Nucleus accumbens (tissue), 56 donors: ENCODE measurements at places on chromosomes 4 and X.

DNA sequence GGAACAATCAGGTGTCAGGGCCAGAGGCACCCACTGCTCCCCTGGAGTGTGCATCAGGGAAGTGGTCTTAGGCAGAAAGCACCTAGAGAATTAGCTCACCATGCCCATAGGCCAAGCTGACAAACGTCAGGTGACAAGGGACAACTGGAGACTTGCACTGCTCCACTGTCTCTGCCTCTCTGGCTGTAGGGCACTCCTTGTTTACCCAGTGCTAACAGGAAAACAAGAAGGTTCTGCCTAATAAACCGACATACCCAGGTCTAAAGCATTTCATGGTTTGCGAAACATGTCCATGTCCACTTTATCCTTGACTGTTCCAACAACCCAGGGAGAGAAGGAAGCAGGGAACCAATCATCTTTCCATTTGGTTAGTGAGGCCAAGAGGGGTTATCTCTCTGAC is 92.5 kb upstream of the MAMLD1 start:
- DNase-seq = no peak

GRCh38 chrX:100098660-100099375 is 311.3 kb downstream of the PCDH19 start:
- DNase-seq = no peak

DNA sequence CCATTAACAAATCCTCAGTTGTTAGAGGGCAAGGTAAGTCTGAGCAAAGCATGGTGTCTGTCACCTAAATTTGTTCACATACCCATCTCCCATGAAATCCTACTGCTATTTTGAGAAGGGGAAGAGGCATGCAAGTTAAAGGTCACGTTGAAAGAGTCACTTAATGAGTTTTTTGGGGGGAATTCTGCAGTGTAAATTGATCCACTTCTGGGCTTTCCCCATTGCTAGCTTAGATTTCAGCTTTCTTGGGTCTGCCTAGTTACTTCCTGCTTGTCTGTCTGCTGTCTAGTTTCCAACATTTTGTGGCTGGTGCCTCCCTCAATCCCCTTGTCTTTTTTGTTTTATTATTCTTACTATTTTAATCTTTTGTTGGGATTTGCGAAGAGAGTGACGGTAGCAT is 32.0 kb downstream of the CEP135 start:
- no peak for DNase-seq

GRCh38 chr4:6768539-6768905 is 14.0 kb upstream of the KIAA0232 start:
- no peak for DNase-seq

DNA sequence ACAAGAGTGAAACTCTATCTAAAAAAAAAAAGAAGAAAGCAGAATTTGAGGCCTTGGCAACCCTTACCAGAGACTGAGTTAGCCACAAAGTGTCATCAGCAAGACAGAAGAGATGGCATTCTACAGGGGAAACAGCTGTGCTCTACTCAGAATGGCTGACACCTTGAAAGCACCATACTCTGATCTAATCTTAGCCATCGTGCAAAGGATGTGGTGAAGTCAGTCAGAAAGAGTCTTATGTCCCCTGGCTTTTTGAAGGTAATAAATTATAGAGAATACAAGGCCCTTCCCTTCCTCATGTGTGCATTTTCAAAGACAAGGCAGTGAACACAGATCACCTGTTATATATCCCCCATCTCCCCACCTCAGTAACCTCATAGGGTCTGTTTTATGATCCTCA is 13.2 kb downstream of the CLNK start:
- DNase-seq = no peak

DNA sequence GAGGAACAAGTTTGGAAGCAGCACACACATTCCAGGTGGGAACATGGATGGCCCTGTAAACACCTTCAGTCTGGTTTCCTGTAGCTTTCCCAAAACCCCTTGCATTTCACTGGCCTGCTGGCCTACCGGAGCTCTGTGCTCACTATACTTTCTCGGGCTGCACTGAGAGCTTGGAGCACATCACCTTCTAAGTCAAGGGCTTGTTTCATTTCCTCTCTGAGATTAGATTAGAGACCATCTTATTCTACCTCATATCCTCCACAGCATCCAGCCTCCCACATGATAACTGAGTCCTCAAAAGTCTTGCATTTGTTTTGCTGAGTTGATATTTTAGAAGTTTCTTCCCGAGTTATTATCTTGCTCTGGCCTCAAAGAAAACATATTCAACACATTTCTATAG is 147.7 kb downstream of the RASL11B start:
- no peak for DNase-seq

DNA sequence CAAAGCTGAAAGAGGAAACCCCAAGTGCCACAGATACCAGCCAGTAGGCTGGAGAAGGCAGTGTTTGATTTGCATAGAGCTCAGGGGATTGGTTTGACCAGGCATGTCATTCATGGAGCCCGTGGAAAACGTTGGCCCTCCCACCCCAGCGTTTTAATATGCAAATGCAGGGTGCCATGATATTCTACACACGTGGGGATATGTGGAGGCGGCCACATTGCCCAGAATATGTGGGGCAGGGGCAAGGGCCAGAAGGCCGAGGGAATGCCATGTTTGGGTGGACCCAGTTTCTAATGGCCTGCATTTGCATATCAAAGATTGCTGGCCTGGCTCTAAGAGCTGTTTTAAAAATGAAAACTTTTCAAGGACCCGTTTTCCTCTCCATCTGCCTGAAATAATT is 71.1 kb downstream of the MAP9 start:
- no peak for DNase-seq

DNA sequence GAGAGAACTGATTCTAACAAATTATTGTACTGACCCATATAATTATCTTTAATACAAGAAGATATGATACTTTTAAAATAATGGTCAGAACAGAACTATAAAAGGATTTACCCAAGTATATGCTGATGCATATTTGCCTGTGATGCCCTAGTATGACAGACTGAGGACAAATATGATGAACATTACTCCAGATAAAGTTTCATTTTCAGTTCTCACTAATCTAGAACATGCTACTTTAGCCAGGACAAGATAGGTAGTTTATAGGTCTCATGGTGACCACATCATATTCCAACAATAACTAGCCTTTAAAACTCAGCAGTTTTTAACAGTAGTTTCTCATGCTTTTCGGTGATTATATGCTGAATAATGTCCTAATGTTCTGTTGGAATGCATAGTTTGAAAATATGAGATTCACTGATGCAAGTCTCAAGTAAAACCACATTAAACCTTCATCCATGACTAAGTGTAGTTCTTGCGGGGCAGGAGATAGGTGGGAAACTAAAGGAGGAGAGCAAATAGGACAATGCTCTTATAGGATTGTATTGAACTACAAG is 295.2 kb upstream of the AGA start:
- DNase-seq = no peak

GRCh38 chrX:119648421-119648775 is 42.2 kb upstream of the NKRF start:
- no peak for DNase-seq

DNA sequence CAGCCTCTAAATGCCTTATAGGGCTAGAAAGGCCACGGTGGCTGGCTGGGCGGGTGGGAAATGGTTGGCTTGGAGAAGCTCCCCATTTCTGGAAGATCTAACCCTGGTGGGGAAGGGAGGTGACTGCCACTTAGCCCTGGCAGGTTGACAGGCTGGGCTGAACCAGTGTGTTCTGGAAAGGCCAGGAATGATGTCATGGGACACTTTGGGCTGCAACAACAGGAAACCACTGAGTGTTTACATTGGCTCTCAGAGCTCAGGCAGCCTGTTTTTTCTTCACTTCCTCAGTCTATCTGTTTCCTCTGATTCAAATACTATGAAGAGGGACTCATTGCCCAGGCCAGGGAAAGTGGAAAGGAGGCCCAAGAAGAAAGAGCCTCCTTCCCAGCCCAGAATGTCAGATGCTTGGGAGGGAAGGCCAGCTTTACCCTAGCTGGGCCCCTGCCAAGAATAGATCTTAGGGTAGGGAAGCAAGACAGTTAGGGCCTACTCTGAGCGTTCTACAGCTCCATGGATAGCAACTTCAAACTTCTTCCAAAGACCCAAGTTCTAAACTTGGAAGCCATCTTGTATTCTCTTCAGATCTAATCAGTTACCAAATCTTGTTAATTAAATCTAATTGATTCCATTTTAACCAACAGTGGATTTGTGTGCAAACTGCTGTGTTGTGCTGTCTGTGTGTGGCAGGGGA is 65.8 kb upstream of the MSN start:
- DNase-seq = peak; percentile 0

GRCh38 chr4:84110040-84110439 is 389.1 kb downstream of the NKX6-1 start:
- no peak for DNase-seq

- no peak for DNase-seq
These were observed 610.5 kb upstream of the TECRL start for GRCh38 chr4:65019775-65020174.

- DNase-seq = no peak
These were observed 18.6 kb downstream of the LIMCH1 start for GRCh38 chr4:41556526-41556925.

DNA sequence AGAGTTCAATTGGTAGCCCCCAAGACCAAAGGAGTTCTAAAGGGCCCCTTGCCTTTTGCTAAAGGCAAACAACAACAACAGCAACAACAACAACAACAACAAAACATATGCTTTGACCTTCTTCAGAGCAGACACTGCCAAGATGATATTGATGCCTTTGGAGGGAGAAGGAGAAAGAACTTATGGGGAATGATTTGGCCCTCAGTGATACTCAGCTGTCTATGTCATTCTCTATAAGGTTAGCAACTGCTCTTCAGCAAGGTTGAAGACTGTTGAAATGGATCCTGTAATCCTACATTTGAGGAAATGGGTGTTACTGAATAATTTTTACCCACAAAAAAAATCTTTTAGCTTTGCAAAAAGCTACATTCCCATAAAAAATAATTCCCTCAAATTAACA is 72.5 kb downstream of the PRPS1 start:
- no peak for DNase-seq

- no peak for DNase-seq
These were observed 103.3 kb upstream of the TSPAN7 start for GRCh38 chrX:38458071-38458470.

GRCh38 chr4:37836838-37837440 is 10.5 kb downstream of the PGM2 start:
- no peak for DNase-seq

DNA sequence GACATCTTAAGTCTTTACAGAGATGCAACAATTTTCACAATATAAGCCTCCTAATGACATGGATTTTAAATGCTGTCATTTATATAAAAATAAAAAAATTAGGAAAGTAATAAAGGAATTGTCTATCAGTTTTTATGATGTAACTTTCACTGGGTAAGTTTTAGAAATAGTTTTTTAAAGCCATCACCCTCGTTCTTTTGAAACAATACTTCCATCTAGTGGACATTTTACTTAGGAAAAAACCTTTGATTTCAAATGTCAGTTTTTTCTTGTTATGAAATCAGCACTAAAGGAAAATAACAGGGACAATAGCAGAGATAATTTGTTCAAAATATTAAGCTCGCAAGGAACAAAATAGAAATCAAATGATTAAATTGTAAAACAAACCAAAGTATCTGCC is 24.3 kb upstream of the NDNF start:
- no peak for DNase-seq

DNA sequence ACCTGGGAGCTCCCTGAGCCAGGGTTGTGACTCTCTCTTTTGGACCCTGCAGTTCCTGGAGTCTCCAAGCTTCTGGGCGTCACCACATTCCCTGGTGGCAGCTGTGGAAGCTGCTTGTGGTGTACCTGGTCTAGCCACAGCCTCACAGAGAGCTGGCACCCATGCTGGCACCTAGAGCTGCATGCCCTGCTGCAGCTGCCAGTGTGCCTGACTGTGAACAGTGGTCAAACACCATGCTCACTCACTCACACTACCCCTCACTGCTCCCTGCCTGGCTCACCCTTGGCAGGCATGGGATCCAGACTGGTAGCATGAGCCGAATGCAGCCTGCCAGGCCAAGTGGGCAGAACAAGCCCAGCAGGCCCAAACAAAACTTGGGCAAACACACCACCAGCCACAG is 66.6 kb downstream of the NAA11 start:
- no peak for DNase-seq

- no peak for DNase-seq
These were observed 764.5 kb upstream of the TENM3 start for GRCh38 chr4:181478656-181479055.

- no peak for DNase-seq
These were observed 73.5 kb upstream of the RAP2C start for GRCh38 chrX:132292793-132293192.

DNA sequence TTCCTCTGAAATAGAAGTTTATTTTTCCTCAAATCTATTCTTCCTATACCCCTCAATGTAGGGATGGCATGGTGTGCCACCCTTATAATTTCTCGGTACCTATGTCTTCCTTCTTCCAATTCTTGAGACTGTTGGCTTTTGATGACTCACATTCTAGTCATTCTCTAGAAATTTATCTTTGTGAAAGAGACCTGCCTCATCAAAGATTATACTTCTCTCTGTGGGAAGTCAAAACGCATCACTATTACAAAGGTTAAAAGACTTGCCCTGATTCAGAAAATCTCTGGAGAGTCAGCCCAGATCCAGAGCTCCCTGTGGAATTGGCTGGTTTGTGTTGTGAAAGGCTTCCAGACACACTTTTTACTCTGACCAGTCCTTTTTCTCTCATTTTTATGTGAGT is 65.9 kb upstream of the FSTL5 start:
- no peak for DNase-seq

DNA sequence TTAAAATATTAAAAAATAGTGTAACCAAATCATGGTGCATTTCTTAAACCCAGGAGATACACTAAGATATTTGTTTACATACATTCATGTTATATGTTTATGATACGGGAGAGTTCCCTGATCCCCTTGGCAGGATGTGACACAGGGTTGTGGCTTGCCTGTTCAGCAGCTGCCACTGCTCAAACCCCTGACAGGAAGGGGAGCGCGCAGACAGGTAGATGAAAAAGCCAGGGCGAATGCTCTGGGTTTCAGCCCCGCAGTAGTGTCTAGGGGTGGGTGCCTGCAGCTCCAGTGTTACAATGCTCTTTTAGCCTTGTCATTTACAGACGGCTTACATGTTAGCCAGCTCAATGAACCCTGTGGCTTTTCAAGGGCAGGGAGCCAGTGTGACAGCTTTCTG is 1343.8 kb upstream of the IGFBP7 start:
- no peak for DNase-seq

GRCh38 chr4:140719686-140720085 is 36.5 kb downstream of the TBC1D9 start:
- DNase-seq = no peak

- no peak for DNase-seq
These were observed 318.7 kb downstream of the CAMK2D start for GRCh38 chr4:113442826-113443225.

DNA sequence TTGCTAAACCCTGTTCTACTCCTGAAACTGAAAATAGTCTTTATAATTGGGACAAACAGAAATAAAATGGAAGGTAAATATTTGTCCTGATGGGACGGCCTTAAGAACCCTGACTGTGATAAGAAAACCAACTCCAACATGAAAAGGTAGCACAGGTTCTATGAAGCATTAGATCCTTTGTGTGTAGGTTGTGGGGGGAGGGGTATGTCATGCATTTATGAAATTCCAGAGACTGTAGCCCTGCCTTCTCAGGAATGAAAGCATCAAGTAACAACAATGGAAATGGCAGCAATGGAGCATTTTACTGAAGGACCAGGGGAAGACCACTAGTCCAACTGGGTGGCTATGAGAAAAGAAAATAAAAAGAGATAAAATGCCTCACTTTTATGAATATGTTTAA is 23.9 kb downstream of the CXXC4 start:
- DNase-seq = no peak
